Neural crest cell (in vitro differentiated cells): ENCODE measurements at places on chromosomes 16 and 17. TPM values are rescaled to one million over a fixed set of nuclear protein-coding genes. Genes with fewer than 3 reads are reported as not detected.

The TNS4 gene
- total RNA-seq: not detected in 2 replicates

GRCh38 chr17:28493460-28493859 is 12.7 kb upstream of the FOXN1 start:
- H3K27me3 ChIP-seq: peaks cover 2% of the 10 kb centered on the region
- no peak overlapping the region for H3K4me3 ChIP-seq
- no peak for DNase-seq

GRCh38 chr17:7841396-7841914 is 7.4 kb downstream of the KDM6B start:
- peak overlapping the region; percentile 97 for H3K4me3 ChIP-seq
- H3K27ac ChIP-seq: peak overlapping the region; percentile 96
- peaks cover 70% of the 10 kb centered on the region for H3K4me1 ChIP-seq
- peaks cover 3% of the 10 kb centered on the region for H3K36me3 ChIP-seq
- DNase-seq: no peak
- H3K27me3 ChIP-seq: peaks cover 15% of the 10 kb centered on the region

The PRSS27 gene
- 5.3 and 7.8 TPM in 2 replicates for total RNA-seq

DNA sequence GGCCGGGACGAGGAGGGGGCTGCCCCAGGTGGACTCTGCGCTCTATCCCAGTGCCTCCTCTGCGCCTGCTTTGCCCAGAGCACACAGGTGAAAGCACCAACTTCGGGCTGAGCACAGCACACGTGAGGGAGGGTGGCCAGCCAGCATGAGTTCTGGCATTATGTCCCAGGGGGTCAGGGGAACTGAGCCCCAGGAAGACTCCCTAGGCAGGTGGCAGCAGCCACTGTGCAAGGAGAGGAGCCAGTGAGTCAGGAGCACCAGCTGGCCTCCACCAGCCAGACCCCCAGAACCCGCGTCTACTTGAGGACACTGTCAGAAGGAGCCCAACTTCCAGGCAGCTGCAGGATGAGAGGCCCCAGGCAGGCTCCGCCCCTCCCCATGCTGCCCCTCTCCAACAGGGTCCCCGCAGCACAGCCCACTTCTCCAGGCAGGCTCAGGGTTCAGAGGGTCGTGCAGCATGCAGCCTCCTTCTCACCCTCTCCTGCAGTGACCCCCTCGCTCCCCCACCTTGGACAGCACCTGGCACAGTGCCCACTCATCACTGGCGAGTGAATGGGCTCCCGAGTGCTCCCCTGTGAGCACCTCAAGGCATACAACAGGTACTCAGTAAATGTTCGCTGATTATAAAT is 44.2 kb upstream of the RASD1 start:
- H3K27ac ChIP-seq: no peak overlapping the region
- no peaks in the 10 kb centered on the region for H3K36me3 ChIP-seq
- no peak for DNase-seq

GRCh38 chr17:34358631-34359030 is 2.4 kb downstream of the CCL13 start:
- H3K36me3 ChIP-seq: peaks cover 2% of the 10 kb centered on the region
- no peak for DNase-seq
- peak overlapping the region; percentile 62 for H3K27ac ChIP-seq
- H3K4me3 ChIP-seq: no peak overlapping the region
- H3K4me1 ChIP-seq: no peaks in the 10 kb centered on the region
- peaks cover 42% of the 10 kb centered on the region for H3K27me3 ChIP-seq

The UNC13D gene
- total RNA-seq: 1.1 and 3.1 TPM in 2 replicates

GRCh38 chr16:75593308-75593707 is 27.1 kb downstream of the GABARAPL2 start:
- H3K4me1 ChIP-seq: peaks cover 29% of the 10 kb centered on the region
- no peak overlapping the region for H3K4me3 ChIP-seq
- no peaks in the 10 kb centered on the region for H3K27me3 ChIP-seq
- DNase-seq: no peak
- H3K27ac ChIP-seq: no peak overlapping the region
- peaks cover 14% of the 10 kb centered on the region for H3K36me3 ChIP-seq

- H3K27ac ChIP-seq: no peak overlapping the region
- no peaks in the 10 kb centered on the region for H3K27me3 ChIP-seq
- no peak overlapping the region for H3K4me3 ChIP-seq
- H3K4me1 ChIP-seq: peaks cover 2% of the 10 kb centered on the region
Measured at GRCh38 chr17:55341432-55341831, 76.7 kb downstream of the HLF start.

The CA4 gene
- 0.26 TPM in 1 of 2 replicates, not detected in the other for total RNA-seq

DNA sequence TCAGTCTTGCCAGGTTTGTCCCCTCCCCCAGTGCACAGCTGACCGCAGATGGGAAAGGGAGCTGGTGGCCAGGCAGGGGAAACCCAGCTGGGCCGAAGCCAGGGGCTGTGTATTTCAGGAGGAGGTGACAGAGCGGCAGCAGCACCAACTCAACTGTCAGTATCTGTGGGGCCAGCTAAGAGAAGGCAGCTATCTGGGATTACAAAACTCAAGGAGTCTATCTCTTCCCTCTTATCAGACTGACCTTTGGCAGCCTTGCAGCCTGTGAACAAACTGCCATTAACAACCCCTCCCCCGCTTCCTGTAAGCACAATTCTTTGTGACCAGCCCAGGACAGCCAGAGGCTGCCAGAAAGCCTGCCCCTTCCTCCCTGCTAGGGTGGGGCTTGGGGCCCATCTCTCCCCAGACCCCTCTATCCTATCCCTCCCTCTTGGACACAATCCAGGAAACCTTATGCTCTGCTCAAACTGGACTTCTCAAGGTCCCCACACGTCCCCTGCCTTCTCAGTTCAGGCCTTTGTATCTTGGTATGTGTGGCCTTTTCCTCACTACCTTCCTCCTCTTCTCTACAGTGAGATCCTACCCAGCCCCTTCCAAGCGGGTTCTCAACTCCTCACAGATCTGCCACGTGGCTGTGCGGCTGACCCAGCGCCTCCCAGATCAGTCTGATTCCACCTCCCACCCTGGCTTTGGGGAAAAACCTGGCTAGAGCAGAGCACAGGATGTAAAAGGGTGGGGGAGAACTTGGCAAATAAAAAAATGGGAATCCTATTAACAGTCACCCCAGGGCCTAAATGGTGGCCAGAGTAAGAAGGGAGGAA is 10.5 kb downstream of the ST3GAL2 start:
- peak overlapping the region; percentile 99 for H3K27ac ChIP-seq
- H3K27me3 ChIP-seq: no peaks in the 10 kb centered on the region
- H3K4me1 ChIP-seq: peaks cover 44% of the 10 kb centered on the region
- H3K4me3 ChIP-seq: peak overlapping the region; percentile 67
- H3K36me3 ChIP-seq: no peaks in the 10 kb centered on the region

DNA sequence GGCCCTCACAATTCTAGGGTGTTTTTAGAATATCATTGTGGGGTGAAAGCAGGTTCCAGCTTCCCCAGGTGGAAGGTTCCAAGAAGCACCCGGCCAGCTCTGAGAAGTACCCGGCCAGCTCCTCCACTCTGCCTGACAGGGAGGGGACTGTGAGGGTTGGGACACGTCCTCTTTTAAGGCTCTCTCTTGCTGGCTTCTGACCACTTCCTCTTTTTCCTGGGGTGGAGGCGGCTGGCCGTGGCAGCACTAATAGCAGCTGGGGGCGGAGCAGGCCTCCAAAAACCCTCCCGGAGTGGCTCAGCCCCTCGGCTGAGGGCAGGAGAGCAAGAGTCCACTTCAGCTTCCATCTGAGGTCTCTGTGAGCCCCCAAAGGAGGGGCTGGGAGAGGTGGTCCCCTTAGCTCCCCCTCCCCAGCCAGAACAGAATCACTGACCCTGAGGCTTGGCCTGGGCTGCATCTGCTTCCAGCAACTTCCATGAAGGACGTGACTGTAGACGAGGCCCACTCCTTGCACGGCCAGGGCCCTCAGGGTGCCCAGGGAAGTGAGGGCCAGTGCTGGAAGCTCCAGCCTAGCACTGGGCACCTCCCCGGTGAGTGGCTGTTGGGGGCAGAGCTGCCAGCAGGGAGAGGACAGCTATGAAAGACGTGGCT is 26.7 kb upstream of the PLCG2 start:
- H3K27ac ChIP-seq: no peak overlapping the region
- no peaks in the 10 kb centered on the region for H3K36me3 ChIP-seq
- H3K4me1 ChIP-seq: peaks cover 10% of the 10 kb centered on the region
- H3K27me3 ChIP-seq: peaks cover 10% of the 10 kb centered on the region
- DNase-seq: no peak
- no peak overlapping the region for H3K4me3 ChIP-seq

GRCh38 chr17:17205368-17206123 is 587 bp downstream of the PLD6 start:
- H3K36me3 ChIP-seq: no peaks in the 10 kb centered on the region
- DNase-seq: no peak
- H3K4me3 ChIP-seq: no peak overlapping the region
- no peak overlapping the region for H3K27ac ChIP-seq
- H3K27me3 ChIP-seq: no peaks in the 10 kb centered on the region

The GOT2 gene
- total RNA-seq: 128 and 133 TPM in 2 replicates

The NTN3 gene
- 4.8 and 5.1 TPM in 2 replicates for total RNA-seq

The CACNB1 gene
- total RNA-seq: 15.3 and 16.2 TPM in 2 replicates

- peak overlapping the region; percentile 29 for H3K4me3 ChIP-seq
- H3K36me3 ChIP-seq: no peaks in the 10 kb centered on the region
- H3K27me3 ChIP-seq: no peaks in the 10 kb centered on the region
- peaks cover 34% of the 10 kb centered on the region for H3K4me1 ChIP-seq
- peak overlapping the region; percentile 96 for H3K27ac ChIP-seq
Measured at GRCh38 chr17:49390548-49391324, 23.9 kb downstream of the PHB1 start.

DNA sequence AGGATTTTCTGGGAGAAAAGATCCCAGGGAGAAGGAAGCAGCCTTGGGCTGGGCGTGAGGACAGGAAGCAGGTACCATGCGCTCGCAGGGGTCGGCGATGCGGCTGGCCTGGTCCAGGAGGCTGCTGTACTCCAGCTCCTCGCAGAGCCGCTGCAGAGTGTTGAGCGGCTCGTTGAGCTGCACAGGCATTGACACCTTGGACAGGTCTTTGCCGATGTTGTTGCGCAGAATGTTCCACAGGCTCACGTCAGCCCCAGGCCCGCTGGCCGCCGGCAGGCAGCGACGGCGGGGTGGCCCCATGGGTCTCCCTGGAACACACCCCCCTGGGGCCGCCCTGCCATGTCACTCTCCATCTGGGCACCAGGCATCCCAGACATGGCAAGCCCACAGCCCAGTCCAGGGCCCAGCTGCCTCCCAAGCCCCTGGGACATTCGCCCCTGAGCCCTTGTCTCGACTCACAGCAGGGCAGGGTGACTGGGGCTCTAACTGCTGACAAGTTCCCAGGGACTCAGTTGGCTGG is 8.0 kb downstream of the OSBPL7 start:
- no peaks in the 10 kb centered on the region for H3K36me3 ChIP-seq
- no peaks in the 10 kb centered on the region for H3K4me1 ChIP-seq
- H3K27me3 ChIP-seq: no peaks in the 10 kb centered on the region
- no peak overlapping the region for H3K4me3 ChIP-seq
- H3K27ac ChIP-seq: no peak overlapping the region

- DNase-seq: no peak
- no peaks in the 10 kb centered on the region for H3K36me3 ChIP-seq
- peaks cover 14% of the 10 kb centered on the region for H3K27me3 ChIP-seq
- H3K27ac ChIP-seq: no peak overlapping the region
- peaks cover 20% of the 10 kb centered on the region for H3K4me1 ChIP-seq
Measured at GRCh38 chr17:1635675-1636465, 7.2 kb upstream of the SLC43A2 start.

The KRT31 gene
- not detected in 2 replicates for total RNA-seq

DNA sequence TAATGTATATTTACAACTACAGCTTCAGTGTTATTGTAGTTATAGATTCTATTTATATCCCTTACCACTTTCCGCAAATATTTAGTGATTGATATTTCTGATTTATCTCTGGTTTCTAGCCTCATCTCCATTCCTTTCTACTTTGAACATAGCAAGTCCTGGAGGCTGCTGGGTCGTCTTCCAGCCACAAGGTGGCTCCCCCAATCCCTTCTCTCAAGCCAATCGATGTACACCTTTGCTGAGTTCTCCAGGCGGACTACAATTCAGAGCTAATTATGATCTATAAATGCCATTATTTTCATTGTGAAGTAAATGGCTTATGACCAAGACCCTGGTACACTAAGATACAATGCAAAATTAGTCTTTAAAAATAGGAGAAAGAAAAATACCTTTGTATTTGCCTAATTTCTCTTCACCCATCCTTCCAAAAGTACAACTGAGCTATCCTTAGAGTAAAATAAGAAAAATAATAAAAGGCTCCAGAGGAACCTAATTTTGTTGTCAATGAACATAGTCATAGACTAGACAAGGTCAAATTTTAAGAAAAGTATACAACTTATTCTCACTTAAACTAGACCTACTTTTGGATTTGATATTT is 122.1 kb downstream of the SKAP1 start:
- H3K27ac ChIP-seq: no peak overlapping the region
- H3K36me3 ChIP-seq: no peaks in the 10 kb centered on the region
- peaks cover 100% of the 10 kb centered on the region for H3K27me3 ChIP-seq

DNA sequence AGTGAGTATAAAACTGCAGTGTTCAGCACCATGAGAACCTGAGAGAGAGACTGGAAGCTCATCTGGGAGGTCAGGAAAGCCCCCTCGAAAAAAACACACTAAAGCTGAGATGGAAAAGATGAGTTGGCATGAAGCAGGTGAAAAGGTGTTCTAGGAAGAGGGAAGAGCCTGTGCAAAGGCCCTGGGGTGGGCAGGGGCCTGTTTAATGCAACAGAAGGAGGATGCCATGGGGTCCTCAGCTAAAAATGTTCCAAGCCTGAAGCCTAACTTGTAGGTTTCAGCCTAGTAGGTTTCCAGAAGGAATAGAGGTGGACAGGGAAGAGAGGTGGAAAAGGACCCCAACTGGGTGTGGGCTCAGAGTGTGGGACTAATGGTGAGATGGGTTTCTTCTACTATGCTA is 242.3 kb upstream of the ZFHX3 start:
- H3K27me3 ChIP-seq: no peaks in the 10 kb centered on the region
- H3K4me1 ChIP-seq: peaks cover 10% of the 10 kb centered on the region
- no peak for DNase-seq
- H3K36me3 ChIP-seq: no peaks in the 10 kb centered on the region

The MAP2K4 gene
- total RNA-seq: 47.5 and 51.8 TPM in 2 replicates

The CIBAR2 gene
- not detected in 2 replicates for total RNA-seq

DNA sequence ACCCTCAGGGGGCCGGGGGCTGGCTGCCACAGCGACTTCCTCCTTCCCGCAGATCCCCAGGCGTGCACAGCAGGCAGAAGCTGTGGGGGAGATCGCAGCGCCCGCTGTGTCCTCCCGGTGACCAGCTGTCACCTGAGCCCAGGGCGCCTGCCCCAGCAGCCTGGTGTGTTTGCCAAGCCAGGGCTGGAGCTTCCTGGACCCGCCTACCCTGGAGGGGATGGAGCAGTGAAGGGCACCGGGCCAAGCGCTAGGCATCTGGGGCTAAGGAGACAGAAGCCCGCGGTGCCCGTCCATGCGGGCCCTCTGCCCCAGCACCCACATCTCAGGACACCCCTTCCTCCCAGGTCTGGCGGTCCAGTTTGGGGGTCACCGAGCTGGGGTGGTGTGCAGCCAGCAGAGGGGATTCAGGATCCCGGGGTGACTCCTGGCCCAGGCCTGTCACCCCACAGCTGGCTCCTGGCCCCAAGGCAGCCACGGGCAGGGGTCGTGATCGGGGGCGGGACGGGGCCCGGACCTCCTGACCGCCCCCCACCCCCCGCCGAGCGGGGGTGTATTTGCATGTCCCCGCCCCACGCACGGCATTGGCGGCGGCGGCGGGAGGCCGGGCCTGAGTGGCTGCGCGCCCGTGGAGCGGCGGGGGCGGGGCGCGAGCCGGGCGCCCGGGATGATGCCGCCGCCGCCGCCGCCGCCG is at the start of gene RAB26:
TSS of gene RAB26 (plus strand) at position 645 of the 691 bp plus-strand sequence. CDS start 159 bp downstream, outside the sequence.
- H3K4me3 ChIP-seq: peak within 1 kb of the TSS; percentile 87
- DNase-seq: peak; percentile 40
- no peak within 1 kb of the TSS for H3K27ac ChIP-seq
- peaks cover 23% of the 10 kb centered on the region for H3K4me1 ChIP-seq
- peaks cover 5% of the 10 kb centered on the region for H3K36me3 ChIP-seq

The HAS3 gene
- 2.9 and 4.2 TPM in 2 replicates for total RNA-seq
